ENCODE measurements at places on chromosomes 3 and 15. TPM values are rescaled to one million over a fixed set of nuclear protein-coding genes. Genes with fewer than 3 reads are reported as not detected.

DNA sequence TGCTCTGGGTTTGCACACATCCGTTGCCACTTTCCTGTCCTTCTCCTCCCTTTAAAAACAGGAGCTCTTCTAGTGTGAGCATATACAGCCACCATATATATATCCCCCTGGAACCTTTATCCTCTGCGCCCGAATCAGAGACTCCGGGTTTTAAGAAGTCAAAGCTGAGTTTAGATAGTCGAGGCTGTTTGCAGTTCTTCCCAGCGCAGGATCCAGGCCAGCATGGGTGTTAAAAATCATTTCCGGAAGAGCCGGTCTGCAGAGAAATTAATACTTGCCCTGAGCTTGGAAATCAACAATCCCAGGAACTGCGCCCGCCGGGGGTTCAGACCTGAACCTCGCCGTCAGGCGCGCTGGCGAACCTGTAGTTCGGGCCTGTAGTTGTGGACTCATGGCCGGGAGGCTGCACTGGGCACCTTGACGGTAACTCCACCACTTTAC lies 2.3 kb downstream of the SHOX2 start:
- no peak for DNase-seq

DNA sequence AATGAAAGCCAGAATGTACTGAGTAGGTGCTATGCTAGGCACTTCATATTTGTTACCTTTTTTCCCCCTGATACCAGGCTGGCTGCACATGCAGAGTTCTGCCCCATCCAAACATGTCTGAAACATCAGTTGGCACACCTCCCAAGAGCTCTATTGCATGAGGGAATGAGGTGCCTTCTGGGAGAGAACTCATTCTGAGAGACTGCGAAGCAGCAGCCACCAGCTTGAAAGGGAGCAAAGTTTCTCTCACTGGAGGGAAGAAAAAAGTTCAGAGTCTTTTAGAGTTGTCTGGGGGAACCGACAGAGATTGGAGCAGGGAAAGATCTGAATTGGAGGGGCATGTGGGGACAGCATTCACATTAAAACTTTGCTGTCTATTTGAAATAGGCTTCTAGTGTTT lies 84.1 kb downstream of the AGBL1 start:
- no peak for DNase-seq

DNA sequence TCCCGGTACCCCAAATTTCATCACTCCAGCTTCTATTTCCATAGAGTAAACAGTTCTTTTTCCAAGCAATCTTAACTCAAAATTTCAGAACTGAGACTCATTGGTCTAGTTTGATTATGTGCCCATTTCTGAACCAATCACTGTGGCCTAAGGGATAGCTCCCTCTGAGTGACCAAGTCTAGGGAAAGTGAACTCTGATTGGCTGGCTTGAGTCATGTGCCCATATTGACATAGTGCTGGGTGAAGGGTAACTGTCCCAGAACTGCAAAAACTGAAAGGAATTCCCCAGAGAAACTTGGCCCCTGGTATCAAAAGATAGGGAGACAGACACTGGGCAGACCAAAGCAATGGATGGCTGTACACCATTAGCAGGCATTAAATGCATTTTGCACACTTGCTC lies 171.2 kb upstream of the WNT5A start:
- no peak for DNase-seq

DNA sequence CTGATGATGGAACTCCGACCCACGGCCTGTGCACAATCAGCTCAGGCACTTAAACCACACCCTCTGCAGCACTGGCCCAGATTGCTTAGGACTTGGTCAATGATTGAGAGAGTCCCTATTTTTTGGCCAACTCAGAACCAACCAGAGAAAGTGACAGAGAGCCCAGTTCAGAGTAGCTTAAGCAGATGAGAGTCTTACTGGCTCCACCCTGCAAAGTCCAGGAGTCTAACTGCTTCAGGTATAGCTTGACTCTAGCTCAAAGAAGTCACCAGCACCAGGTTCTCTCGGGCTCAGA lies 20.1 kb downstream of the SLC6A20 start:
- no peak for DNase-seq

- no peak for DNase-seq
Observed at GRCh38 chr15:25785641-25786025, 77.5 kb downstream of the ATP10A start.

DNA sequence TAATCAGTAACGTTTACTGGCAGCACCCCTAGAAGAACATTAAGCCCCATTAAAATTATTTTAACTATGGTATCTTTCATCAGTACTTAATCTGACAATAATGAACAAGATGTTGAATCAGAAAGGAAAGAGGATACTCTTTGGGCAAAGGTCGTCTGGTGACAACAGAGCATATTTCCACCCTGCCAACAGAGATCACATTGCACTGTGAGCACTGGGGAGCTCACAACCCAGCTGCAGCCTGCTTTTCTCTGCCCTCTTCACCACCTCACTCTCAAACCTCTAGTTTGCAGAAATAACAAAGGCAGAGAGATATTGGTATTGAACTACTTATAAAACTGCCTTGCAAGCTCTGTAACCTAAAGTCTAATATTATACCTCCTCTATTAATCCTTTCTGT lies 130.0 kb downstream of the FBN1 start:
- no peak for DNase-seq

GRCh38 chr3:6644070-6644929 lies 216.6 kb upstream of the GRM7 start:
- DNase-seq, result peak; percentile 28

- no peak for DNase-seq
Observed at GRCh38 chr3:111709645-111710044, 114.5 kb upstream of the ZBED2 start.

RTP1 gene
- total RNA-seq, result not detected

KLHL6 gene
- total RNA-seq, result not detected

KCNAB1 gene
- total RNA-seq, result 2.4 TPM
